ENCODE measurements at places on chromosomes 13 and 19.
A peak's percentile ranks its signal among the peaks of the same experiment; 100 is the strongest.

DNA sequence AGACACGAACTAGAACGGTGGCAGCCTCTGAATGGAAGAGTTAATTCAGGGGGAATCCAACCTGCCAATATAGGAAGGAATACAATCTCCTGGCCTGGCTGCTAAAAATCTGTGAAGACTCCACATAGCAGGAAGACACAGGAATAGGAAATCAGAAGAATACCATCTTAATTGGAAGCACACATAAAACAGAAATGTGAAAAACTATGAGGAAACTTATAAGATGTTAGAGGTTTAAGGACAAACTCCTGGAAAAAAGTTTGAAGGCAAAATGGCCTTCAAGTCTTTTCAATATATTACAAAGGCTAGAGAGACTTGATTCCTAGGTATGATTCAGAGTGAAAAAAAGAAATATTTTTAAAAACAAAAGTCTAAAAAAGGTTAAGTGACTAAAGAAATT, 78.1 kb upstream of the FBXL3 start:
- no peak for DNase-seq

GRCh38 chr19:44675521-44675920, 4.2 kb downstream of the CEACAM19 start:
- DNase-seq: no peak

GRCh38 chr19:10735741-10736140, 17.9 kb downstream of the DNM2 start:
- no peak for DNase-seq

- no peak for DNase-seq
Observed at GRCh38 chr19:38532939-38533338, 84.8 kb downstream of the MAP4K1 start.

- no peak for DNase-seq
Observed at GRCh38 chr19:31066385-31066784, 282.9 kb downstream of the TSHZ3 start.

DNA sequence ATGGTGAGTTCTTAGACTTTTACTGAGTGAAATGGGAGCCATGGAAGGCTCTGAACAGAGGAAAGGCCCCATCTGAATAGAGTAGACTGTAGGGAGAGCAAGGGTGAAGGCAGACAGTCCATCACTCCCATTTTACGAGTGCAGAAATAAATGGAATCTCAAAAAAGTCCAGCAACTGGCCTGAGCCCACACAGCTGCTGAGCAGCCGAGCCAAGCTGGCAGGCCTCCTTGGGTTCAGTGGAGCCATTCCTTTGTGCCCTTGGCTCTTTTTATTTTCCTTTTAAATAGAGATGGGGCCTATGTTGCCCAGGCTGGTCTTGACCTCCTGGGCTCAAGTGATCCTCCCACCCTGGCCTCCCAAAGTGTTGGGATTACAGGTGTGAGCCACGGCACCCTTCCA, 1.0 kb upstream of the MYH14 start:
- no peak for DNase-seq

DNA sequence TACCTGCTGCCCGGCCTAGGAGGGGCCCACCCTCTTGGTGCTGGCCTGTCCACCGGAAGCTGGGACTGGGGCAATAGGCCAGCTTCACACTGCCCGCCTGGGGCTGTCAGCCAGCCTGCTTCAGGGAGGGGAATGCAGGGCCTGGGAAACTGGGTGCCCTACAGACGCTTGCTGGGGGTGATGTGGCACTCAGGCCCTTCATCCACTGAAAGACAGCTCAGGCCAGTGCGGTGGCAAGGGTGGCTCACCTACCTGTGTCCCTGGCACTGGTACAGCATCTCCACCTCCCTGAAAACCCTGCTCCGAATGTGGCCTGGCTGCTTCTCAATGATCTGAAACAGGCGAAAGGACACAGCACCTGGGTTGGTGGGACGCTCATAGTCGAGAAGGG, 7.8 kb downstream of the MKNK2 start:
- no peak for DNase-seq

DNA sequence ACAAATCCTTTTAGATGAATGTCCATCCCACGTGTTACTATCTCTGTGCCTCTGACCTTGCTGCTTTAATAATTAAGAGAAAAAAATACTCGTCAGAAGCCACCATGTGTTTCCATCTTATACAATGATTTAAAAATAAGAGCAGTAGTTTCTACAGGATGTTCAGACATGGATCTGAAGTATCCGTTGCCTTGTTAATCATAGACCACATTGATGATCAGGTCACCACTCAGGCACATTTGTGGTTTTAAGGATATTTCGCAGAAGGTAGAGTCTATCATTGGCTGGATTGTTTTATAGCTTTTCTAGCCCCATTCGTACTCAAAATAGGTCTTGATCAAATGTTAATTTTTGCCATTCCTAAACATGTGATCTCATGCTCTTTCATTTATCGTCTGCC, 710.0 kb upstream of the ARGLU1 start:
- DNase-seq: no peak

DNA sequence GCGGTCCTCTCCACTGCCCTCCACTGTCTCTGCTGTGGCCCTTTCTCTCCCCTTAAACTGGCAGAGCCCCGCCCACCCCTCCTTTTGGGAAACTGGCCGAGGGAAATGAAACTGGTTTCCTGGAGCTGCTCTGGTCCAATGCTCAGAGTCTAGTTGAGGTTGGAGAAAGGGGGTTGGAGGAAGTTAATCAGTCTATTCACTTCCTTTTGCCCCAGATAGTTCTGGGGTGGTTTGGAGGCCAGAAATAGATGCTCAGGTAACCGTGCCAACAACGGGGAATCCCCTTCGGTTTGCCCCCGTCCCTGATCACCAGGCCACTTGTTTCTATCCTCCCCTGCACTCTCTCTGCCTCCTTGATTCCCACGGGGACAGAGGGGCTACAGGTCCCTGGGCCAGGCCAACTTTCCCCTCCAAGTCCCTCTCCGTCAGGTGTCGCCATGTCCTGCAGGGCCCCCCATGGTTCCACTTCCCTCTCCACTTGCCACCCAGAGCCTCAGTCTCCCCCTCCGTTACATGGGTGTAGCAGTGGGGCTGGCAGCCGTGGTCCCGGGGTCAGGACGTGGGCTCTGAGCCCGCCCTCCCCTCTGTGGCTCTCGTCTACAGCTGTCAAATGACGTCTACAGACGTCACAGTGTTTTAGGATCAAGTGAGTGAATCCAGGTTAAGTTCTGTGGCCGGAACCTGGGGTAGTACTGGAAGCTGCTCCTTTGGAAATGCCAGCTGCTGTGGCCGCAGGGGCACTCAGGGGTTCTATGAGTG, at the start of gene IL4I1:
TSS of gene IL4I1 (minus strand) at position 25 of the 759 bp plus-strand sequence. CDS start 727 bp downstream, outside the sequence.
- DNase-seq: peak; percentile 62

- DNase-seq: no peak
Observed at GRCh38 chr19:30064348-30064699, 122.3 kb downstream of the URI1 start.

- no peak for DNase-seq
Observed at GRCh38 chr13:21761770-21762169, 90.9 kb downstream of the FGF9 start.

DNA sequence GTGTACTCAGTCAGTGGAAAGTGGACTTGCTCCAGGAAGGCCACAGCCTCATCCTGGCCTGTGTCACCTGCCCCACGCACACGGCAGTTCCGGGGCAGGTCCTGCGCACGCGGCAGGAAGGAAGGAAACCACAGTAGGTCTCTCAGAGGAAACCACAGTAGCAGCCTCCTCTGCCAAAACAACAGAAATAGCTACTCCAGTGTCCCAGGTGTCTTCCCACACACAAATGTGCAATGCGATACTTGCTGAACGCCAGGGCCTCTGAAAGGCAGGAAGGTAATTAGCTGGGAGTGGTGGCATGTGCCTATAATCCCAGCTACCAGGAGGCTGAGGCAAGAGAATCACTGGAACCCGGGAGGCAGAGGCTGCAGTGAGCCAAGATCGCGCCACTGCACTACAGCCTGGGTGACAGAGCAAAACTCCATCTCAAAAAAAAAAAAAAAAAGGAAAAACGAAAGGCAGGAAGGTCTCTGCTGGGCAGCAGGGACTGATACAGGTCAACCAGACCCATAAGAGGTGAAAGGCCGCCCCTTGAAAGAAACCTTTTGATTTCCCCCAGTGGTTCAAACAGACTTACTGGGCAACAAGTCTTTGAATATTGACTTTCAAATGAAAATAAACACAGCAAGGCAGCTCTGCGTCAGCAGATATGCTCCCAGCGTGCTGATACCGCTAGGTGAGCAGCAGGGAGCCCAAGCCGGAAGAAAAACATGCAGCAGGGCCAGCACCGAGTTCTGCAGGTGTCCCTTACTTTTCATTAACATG, 49.5 kb downstream of the CRYL1 start:
- peak; percentile 67 for DNase-seq

DNA sequence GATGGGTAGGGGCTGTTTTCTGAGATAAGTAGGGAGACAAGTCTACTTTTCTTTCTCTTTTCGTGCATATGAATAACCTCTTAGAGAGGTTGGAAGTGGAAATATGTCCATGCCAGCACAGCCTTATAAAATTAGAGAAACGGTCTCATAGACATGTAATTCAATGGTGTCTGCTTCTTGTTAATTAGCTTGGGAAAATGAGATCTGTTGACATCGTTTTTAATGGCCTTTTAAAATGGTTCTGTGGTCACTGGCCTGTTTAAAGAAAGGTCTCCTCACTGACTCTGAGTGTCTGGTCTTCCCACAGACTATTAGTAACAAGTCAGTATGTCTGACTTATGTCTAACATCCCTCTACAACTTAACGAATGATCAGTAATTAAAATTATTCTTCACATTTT, 487.1 kb downstream of the SLITRK6 start:
- no peak for DNase-seq

GRCh38 chr13:87536499-87536898, 134.7 kb upstream of the SLITRK5 start:
- DNase-seq: no peak

DNA sequence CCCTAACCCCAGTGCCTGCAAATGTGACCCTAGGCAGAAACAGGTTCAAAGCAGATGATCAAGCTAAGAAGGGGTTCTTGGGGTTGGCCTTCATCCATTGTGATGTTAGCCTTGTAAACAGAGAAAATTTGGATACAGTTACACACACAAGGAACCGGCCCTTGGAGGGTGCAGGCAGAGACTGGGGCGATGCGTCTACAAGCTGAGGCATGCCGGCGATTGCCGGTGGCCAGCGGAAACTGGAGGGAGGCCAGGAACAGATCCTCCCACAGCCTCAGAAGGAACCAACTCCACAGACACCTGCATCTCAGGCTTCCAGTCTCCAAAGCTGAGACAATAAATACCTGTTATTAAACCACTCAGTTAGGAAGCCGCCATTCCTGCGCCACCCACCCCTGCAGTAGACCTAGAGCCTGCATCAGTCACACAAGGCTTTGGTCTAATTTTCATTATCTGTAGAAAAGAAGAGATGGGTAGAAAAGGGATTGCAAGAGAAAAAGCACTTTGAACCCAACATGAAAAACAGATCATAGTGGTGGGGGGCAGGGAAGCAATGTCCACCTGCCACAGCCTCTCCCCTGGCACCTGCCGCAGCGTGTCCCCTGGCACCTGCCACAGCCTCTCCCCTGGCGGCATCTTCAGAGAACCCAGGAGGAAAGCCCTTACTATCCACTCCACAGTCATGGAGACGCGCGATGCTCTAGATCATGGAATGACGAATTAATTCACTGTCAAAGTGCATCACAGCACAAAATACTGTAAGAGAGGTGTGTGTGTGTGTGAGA, 119.7 kb upstream of the SOX1 start:
- no peak for DNase-seq

DNA sequence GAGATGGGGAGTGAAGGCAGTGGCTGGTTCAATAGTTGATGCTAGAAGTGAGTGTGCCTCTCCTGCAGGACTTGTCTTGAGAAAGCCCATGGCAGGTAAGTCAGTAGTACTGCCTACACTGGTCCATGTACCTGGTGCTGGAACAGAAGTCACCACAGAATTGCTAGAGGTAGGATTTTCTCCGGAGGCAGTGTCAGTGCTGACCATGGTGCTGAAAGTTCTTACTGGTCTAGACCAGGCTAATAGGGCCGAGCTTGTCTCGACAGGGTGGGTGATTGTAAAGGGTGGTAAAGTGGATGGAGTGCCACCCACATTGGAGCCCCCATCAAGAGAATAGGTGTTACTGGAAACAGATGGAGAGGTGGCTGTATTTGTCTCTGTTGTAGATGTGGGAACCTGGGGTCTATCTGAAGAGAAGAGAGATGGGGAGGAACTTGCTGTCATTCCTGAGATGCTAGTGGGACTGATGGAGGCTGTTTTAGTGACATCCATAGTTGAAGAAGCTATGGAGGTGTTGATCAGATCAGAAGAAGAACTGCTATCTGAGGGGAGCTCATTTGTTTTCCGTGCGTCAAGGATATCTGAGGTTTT, 36.6 kb downstream of the MUC16 start:
- DNase-seq: no peak

DNA sequence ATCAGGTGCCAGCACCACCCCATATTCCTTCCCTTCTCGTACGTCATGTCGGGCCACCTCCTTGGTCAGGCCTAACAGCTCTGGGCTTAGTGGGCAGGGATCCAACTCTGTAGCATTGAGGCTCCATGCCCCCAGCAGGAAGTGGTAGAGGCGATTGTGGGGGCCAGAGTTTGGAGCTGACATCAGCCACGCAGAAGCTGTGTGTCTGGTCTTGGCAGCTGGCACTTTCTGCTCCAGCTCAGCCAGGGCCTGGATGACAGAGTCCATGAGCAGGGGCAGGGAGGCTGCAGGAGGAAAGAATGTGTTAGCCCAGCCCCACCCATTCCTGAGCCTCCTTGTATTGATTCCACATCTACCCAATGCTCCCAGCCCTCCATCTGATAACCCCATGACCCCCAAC, 3.0 kb downstream of the PGLYRP2 start:
- DNase-seq: no peak

- DNase-seq: no peak
Observed at GRCh38 chr19:29480507-29480906, 45.3 kb upstream of the VSTM2B start.

DNA sequence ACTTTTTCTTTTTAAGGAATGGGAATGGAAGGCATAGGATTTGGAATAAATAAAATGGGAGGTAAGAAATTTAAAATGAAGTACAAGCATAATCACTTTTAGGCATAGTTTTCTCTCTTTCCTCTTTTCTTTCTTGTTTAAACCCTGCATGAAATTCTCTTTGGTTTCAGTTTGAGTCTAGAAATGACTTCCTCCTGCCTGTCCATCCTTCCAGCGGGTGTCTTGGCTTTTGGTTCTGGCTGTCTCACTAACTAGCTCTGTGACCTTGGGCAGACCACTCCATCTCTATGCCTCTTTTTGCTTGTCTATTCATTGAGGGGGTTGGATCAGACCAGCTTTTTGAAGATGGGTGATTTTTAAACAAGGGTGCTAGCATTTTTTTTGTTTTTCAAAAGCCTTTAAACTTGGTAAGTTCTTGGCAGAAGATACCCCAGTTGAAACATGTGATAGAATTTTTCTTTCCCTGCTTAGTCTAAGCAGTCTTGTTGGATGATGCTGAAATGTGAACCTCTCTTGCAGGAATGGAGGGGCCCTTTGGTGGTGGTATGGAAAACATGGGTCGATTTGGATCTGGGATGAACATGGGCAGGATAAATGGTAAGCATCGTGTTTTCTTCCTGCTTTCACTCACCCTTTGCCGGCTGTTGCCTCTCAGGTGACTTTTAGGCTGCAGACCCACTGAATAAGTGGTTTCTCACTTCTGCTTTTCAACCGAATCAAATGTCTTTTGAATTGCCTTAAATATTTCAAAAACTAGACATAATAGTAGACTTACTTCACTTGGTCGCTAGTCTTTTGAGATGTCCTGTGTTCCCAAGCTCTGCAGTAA, 28.6 kb downstream of the PRAM1 start:
- peak; percentile 43 for DNase-seq

GRCh38 chr13:64099994-64100393, 2684.3 kb upstream of the PCDH20 start:
- DNase-seq: no peak
